ENCODE measurements at places on chromosomes 1 and 21.

DNA sequence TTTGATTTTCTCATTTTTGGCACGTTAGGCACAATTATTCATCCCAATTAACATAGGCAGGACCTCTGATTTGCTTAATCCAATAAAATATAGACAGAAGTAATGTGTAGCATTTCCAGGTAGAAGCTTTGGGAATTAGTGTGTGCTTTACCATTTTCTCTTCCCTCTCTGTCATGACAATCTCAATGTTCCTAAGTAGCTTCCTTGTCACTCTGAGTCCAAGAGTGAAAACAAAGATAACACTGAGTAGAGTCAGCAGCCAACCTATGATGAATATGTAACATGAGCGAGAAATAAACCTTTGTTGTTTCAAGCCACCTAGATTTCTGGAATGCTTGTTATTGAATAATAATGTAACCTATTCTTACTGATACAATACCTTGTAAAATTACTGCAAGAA is 283.8 kb downstream of the OMA1 start:
- ATAC-seq: no peak

DNA sequence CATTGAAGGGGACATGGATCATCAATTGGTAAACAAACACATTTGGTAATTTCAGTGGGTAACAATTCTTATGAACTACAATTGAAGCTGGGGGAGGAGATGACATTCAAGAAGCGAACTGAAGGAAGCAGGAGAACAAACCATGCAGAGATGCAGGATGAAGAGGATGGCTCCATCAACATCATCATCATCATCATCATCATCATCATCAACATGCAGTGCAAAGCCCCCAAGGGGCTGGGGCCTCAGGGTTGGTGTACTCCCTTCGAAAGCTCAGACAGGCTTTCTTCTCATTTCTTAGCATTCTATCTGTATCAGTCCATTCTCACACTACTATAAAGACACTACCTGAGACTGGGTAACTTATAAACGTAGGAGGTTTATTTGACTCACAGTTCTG is 105.8 kb downstream of the DUSP10 start:
- ATAC-seq: no peak

GRCh38 chr21:14918527-14918926 is 146.3 kb downstream of the NRIP1 start:
- no peak for ATAC-seq

DNA sequence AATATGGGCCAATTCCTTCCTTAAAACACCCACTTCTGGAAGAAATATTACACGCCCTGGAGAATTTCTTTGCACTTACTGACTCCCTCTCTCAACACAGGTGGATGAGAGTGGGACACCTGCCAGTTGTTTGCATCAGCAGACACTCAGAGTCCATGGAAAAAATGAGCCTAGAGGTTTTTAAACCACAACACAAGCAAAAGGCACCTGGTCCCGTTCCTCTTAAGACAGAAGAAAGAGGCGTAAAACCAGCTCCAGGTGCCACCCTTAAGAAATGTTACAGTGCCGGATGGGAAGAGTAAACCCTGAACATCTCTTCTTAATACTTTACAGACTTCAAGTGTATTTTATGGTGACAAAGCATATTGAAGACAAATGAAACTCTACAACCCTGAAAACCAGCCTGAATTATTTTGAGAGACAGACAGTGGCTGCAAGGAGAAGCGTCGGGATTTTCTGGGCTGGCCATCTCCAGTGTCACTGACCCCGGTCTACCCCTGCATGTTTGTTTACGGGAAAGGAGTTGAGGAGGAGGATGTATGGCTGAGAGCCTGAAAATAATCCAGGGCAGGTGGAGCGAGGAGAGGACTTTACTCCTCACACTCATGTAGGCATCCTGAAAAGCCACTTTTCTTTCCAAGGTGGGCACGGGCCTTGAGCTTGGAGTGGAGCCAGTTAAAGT is 7.8 kb upstream of the RIPK4 start:
- ATAC-seq: no peak

- ATAC-seq: no peak
Observed at GRCh38 chr1:48391926-48392325, 80.1 kb downstream of the SPATA6 start.

DNA sequence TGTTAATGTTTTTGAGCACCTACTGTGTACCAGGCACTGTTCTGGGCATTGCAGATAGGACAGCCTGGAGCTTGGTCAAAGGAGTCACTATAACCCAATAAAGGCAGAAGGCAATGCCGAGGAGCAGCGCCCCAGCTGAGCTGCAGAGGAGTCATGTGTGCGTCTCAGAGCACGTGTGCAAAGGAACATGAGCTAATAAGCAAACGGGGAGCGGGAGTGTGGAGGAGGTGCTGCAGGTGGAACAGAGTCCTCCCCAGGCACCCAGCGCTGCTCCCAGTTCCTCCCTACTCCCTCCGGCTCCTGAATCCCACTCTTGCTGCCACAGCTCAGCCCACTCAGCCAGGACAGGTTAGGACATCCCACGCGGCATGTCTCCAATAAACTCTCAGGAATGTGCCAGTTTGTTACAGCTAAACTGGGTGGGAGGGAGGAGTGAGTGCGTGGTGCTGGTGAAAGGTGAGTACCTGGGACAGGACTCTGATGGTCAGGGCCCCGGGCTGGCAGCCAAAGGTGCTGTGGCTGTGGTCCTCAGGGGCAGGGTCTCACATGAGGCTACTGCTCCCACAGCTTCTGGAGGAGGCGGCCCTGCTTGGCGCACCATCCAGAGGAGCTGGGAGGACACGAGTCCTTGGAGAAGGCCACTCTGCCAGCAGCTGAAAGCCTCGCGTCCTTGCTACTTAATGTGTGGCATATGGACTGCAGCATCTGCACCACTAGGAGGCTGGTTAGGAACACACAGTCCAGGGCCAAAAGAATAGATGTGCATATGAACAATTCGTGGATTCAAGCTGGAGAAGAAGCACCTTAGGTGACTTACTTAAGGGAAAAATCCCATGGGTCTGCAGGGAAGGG is 52.3 kb downstream of the GRIK3 start:
- no peak for ATAC-seq

- ATAC-seq: no peak
Observed at GRCh38 chr1:34745666-34746065, 9.2 kb upstream of the GJB5 start.

All from activated T-helper 17 cell treated with anti-CD3 and anti-CD28 coated beads, Interleukin-2, amount 50 U/mL, for 72 hours (primary cell).